ENCODE measurements at places on chromosomes 5 and 9.

DNA sequence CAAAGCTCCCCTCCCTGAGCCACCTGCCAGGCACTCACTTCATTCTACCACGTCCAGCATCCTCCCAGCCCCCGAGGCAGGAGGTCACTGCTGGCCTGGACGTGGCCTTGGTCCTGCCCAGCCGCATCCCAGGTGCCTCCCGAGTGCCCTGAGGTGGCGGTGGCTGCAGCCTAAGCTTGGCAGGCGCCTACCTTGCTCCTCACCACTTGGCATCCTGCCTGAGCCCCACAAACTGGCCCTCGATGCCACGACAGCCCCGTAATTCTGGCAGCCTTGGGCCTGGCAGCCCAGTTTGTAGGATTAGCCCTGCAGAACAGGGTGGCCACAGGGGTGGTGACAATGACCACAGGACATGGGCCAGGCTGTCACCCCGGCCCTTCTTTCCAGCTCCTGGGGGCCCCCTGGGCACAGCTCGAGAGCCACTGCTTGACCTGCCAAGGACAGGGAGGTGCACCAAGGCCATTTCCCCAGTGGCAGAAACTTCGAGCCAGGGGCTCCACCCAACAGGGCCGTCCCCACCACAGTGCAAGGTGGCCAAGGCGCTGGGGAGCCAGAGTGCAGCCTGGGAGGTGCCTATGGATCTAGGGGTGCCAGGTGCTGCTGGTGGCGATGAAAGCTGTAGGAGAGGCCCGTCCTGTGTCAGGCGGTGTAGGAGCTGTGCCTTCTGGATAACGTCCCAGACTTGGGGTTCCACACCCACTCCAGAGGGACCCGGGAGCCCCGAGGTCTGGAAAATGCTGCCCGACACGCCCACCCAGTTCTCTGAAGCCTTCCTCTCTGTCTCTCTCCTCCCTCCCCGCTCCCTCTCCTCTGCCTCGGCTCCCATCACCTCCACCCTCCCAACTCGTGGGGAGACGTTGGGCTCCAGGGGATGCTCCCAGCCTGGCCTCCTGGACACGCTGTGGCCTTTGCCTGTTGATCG, 18.4 kb downstream of the NKD2 start:
- DNase-seq: no peak

GRCh38 chr5:39501397-39501796, 76.6 kb upstream of the DAB2 start:
- DNase-seq: no peak

DNA sequence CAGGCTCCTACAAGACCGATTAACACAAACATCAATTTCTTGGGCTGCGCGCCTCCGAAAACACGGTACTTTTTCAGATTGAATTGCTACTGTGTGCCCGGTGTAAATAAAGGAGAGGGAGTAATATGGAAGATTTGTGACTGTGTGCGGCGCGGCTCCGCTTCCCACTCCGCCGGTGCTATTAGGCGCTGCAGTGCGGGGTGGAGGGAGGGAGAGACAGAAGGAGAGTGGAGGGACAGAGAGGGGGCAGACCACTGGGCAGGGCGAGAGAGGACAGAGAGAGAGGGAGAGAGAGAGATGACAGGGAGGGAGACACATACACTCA, 24.7 kb upstream of the RNU6ATAC start:
- DNase-seq: no peak

- DNase-seq: no peak
Observed at GRCh38 chr5:505951-506525, 18.2 kb downstream of the SLC9A3 start.

GRCh38 chr9:8062459-8062858, 262.9 kb upstream of the DMAC1 start:
- DNase-seq: no peak

- no peak for DNase-seq
Observed at GRCh38 chr9:6183227-6183551, 32.4 kb upstream of the IL33 start.

DNA sequence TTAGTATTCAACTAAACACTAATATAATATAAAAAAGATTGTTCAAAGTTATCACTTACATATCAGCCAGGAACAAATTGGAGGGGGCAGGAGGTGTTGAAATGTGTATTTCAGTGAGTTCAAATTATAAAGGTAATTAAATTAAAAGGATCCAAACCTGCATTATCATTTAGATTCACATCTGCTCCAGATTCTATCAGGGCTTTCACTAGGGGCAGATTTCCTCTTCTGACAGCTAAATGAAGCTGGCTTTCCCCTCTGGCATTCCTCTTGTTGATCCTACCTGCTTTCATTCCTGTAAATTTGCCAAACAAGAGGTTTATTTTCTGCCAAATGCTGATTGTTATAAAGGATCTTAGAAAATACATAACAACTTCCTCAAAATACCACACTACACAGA, 86.3 kb upstream of the GCNT4 start:
- DNase-seq: no peak

DNA sequence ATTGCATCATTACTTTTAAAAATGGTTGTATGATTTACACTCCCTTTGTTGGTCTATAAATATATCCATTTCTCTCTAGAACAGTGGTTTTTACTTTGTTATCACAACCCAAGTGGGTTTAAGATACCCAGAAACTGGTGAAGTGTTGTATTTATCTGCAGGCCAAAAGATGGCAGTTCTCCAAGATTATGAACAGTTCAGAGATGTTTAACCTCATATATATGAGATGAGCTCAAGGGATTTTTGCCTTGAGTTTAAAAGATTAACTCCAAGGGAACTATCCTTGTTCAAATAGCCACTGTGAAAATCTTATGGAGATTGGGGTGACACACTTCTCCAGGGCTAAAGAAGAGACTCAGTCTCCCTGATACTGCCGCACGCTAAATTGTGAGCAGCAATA, 572.6 kb downstream of the TLE4 start:
- no peak for DNase-seq

DNA sequence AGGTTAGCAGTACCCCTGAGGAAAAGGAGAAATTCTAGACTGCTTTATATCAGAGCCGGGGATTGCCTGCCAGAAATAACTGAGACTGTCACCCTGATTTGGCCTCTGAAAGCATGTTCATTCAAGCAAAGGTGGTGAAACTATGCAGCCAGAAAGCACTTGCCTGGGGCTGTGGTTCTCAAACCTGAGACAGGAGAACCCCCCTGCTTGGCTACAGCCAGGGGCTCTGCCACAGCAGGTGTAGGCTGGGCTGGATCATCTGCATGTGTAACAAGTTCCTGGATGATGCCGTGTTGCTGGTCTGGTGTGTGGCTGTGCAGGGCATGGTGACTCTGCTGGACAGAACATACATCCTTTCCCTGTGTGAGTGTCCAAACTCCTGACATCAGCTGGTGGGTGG, 157.8 kb downstream of the NXNL2 start:
- DNase-seq: no peak

GRCh38 chr5:115514220-115514619, 30.4 kb downstream of the FEM1C start:
- DNase-seq: no peak

DNA sequence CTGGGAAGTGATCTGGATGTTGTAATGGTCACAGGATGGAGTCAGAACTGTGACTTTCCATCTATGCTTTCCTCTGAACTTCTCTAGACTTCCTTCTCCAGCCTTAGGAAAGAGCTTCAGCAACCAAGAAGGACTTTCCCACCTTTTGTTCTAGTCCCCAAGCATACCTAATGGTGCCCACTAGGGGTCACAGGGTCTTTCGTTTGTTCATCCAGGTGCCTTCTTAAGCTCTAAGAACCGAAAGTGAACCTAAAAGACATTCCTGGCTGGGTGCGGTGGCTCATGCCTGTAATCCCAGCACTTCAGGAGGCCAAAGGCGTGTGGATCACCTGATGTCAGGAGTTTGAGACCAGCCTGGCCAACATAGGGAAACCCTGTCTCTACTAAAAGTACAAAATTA, 1.8 kb upstream of the WNT8A start:
- DNase-seq: no peak

DNA sequence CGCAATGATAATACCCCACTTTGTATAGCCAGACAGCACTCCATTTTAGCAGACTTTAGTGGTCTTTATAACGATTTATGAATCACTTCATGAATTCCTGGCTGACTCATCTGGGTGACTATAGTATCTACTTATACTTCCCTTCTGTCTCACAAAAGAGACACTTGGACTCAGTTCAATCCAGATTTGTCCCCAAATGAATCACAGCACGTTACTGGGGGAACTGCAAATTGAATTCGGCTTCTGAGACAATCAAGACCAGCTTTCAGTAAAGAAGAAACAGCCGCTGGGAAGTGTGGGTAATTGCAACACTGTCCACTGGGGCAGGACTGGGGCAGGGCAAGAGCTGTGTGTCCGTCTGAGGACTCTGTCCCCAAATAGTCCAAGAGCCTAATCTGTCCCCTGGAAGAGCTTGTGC, 337.3 kb upstream of the RFX3 start:
- no peak for DNase-seq

- DNase-seq: no peak
Observed at GRCh38 chr5:13567819-13568218, 376.7 kb downstream of the DNAH5 start.

DNA sequence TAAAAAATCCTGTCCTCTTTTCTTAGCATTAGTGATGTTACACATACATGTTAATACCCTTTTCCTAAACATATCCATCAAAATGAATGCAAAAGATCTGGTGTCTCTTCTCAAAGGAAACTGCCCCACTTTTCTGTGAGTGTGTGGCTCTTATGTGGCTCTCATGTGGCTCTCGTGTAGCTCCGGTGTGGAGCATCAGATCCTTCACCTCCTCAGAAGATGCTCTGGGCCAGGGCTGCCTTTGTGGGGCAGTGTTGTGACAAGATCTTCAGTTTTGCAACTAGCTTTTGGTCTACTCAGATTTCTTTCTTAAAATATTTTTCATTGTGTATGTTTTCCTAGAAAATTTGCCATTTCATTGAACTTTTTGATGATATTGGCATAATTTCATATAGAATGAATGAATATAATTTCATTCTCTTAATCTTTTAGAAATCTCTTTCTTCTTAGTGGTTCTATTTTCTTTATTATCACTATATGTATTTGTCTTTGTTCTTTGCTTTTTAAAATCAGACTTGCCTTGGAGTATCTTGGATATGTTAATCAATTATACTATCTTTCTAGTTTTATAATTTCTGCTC, 19.4 kb downstream of the GARNL3 start:
- DNase-seq: no peak

DNA sequence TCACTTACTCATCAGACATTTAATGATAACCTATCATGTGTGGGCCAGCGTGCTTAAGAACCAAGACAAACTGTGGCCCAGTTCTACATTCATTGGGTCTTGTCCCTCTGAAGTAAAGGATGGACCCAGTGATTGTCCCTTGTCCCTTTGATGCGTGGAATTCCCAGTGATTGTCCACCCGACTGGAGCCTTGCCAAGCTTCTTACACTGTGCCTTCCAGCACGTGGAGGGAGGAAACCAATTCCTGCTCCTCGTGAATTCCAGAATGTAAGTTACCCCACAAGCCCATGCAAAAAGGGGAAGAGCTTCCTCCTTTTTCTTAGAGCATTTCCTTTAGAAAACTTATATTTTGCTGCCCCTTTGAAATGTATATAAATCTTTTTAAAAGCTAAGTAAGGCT, 7.9 kb downstream of the CKMT2 start:
- no peak for DNase-seq

DNA sequence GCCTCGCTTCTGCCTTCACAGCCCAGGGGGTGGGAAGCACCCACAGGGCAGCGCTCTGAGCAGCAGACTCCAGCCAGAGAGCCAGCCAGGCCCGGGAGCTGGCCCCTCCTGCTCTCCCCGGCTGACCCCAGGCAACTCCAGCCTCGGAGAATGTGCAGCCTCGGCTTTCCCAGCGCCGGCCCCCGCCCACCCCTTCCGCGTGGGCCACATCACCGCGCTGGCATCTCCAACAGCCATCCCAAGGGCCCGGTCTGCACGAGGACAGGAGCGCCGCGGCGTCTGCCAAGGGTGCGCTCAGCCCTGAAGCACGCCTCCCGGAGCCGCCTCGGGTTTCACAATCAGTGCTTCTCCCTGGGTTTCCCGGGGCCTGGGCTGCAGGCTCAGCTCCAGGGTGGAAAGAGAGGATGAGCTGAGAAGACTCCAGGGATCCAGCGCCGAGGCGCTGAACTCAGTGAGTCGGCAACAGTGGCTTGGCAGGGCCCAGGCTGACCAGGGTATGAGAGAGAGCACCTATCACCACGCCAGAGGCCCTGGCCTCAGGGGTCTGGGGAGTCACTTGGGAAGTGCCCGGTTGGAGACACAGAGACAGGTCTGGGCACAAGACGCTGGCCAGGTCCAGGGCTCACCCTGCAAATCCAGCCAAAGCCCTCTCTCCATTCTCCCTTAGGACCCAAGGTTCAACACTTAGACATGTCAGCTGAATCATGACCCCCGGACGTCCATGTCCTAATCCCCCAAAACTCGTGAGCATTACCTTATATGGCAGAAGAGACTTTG, 79.6 kb downstream of the ADAMTS2 start:
- DNase-seq: no peak

- peak; percentile 28 for DNase-seq
Observed at GRCh38 chr5:66814146-66814991, 218.2 kb downstream of the MAST4 start.

- DNase-seq: no peak
Observed at GRCh38 chr5:140986117-140986521, 19.8 kb downstream of the PCDHAC2 start.

DNA sequence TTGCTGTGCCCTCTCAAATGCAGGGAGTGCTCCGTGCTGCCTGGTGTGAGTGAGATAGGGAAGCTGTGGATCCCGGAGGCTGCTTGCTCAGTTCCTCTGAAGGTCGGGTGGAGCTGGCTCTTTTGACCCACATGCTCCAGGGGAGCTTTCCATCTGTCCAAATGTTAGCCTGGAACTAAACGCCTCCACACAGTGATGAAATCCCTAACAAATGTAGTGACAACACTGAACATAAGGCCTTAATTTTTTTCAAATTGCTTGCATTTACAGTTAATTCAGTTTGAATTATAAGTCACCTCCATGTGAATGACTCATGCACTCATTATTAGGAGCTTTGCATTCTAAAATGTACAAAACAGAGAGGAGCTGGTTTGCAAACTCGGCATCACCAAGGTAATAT, 27.0 kb downstream of the PRDM6 start:
- no peak for DNase-seq

GRCh38 chr5:139903795-139904565, 108.4 kb downstream of the PSD2 start:
- DNase-seq: peak; percentile 6

DNA sequence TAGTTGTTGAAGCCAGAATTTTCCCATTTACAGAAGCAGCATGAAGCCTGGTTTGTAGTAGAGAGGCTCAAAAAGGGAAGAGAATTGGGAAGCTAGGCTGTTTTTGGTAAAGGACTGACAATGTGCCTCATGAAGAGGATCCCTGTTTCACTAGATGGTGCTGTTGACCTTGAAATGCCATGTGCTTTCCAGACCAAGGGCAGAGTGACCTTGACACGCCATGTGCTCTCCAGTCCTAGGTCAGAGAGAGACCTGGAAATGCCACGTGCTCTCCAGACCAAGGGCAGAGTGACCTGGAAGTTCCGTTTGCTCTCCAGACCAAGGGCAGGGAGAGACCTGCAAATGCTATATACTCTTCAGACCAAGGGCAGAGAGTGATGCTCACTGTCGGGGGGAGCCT, 32.0 kb downstream of the UNC13B start:
- DNase-seq: no peak

DNA sequence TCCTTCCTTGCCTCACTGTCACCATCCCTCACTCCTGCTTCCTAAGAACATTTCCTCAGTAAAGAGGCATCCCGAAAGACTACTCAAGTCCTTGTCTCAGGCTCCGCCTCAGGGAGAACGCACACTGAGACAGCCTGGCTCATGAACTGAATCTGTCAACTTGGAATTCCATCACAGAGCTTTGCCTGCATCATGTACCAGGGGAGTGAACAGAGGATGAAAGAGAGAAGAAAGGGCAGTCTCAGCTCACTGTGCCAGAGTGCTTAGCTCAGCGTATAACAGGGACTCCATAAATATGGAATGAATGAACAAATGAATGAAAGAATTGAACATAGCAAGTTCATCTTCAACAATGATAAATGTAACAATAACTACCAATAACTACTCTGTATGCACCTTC, 68.7 kb upstream of the SLC1A3 start:
- no peak for DNase-seq

Data from CD4-positive, alpha-beta T cell (primary cell).